ENCODE measurements at places on chromosomes 4 and X.

DNA sequence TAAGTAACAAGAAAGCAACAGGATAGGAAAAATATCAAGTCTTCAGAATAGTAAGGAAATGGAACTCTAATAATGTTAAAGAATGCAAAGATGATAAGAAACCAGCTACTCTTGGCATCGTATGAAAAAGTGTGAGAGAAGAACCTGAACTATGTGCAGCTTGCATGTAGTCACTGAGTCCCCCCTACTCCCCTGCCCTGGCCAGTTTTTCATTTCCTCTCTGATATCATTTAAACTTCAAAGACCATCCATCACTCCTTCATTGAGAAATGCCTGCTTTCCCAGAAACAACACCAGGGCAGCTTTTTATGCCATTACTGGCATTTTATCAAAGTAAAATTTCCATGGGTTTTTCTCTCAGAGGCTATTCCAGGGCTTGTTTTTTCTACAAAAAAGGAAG, 28.1 kb downstream of the INPP4B start:
- peak; percentile 45 for DNase-seq

DNA sequence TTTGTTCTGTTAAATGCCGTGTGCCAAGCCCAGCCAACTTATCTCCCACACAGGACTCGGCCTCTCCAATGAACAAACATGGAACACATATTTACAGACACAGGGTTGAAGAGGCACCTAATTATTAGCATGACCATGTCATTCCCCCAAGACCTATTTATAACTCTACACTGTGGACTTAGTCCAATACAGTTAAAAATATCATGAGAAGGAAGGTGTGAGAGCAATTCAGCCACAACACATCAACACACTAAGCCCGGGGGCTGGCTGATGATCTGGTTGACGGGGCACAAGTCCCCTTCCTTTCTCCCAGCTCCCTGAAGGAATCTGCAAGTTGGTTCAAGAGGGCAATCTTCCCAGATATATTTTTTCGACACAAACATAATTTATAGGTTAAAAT, 28.1 kb downstream of the MANBA start:
- DNase-seq, result no peak

DNA sequence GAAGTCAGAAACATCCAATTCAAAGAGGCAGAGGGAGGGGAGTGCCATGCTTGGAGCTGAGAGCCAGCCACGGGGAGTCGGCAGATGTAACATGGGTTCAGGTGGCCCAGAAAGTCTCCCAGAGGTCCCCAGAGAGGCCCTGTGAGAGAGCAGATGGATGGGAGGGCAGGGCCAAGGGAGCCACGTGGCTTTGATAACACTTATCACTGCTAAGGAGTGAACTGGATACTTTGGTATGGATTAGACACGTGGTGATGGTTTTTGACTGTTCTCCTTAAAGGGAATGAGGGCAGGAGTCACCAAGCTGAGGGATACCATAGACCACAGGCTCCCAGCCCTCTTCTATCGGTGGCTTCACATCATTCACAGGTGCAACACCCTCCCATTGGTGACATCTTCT, 13.7 kb downstream of the CCKAR start:
- no peak for DNase-seq

DNA sequence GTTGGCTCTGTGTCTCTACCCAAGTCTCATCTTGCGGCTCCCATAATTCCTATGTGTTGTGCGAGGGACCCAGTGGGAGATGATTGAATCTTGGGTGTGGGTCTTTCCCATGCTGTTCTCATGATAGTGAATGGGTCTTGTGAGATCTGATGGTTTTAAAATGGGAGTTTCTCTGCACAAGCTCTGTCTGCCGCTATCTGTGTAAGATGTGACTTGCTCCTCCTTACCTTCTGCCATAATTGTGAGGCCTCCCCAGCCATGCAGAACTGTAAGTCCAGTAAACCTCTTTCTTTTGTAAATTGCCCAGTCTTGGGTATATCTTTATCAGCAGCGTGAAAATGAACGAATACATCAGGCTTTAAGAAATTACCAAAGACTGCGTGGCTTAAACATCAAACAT, 31.2 kb downstream of the STIM2 start:
- no peak for DNase-seq

GRCh38 chr4:139278485-139278884, 1.5 kb downstream of the MGARP start:
- DNase-seq, result no peak

DNA sequence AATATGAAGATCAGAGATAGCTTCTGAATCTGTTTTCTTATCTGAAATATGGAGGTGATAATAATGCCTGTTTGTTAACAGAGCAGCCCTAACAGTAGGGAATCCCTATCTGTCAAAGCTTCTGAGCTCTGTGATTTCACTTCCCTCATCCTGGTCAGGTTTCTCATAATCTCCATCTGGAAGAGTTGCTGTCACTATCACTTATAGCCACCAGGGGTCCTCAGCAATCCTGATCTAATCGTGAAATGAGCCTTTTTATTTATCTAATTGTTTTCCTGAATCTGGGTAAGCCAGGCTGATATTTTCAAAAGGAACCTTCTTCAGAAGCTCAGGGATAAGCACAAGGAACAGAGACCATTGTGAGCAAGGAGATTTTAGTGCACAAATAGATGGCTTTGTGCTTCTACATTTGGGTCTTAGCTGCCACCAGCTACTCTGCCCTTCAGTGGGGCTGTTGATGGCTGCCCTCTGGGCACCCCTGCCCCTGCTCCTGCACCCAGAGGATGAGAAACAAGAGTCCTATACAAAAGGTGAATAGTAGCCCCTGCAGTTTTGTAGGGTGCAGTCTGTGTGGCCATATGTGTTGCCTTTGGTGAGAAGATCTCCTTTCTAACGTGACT, 196.4 kb upstream of the RADX start:
- DNase-seq, result peak; percentile 42

- no peak for DNase-seq
Measured at GRCh38 chrX:136220540-136220939, 30.7 kb downstream of the MAP7D3 start.

GRCh38 chrX:1325515-1326116, 11.0 kb upstream of the IL3RA start:
- DNase-seq, result no peak

DNA sequence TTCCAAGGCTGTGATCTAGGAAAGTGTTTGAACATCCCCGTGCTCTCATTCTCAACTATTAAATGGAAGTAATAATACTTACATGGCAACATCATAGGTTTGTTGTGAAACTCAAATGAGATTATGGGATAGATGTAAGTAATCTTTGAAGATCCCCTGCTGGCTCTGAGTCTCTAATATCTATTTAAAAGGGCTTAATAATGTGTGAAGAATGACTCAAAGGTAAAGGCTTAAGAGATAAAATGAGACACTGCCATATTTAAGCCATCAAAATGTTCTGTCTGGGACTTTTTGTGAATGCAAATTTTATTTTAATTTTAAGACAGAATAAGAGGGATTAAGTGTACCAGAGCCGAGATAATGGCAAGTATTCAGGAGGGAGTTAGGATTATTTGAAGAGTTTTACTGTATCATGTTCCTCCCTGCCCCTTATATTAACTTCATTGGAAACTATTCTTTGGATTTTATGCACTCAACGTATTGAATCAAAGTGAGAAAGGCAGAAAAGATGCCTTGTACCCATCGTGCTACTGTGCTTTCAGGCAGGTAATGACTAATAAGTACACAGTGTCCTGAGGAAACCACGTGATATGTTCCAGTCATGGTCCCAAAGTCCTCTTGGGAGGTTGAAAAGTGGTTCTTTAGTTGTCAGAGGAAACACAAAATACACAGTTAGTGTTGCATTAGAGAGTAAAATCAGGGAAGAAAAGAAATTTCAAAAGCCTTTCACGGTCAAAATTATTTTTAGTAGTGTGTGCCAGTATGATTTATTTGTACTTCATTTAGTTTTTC, 192.4 kb downstream of the RBM46 start:
- no peak for DNase-seq

DNA sequence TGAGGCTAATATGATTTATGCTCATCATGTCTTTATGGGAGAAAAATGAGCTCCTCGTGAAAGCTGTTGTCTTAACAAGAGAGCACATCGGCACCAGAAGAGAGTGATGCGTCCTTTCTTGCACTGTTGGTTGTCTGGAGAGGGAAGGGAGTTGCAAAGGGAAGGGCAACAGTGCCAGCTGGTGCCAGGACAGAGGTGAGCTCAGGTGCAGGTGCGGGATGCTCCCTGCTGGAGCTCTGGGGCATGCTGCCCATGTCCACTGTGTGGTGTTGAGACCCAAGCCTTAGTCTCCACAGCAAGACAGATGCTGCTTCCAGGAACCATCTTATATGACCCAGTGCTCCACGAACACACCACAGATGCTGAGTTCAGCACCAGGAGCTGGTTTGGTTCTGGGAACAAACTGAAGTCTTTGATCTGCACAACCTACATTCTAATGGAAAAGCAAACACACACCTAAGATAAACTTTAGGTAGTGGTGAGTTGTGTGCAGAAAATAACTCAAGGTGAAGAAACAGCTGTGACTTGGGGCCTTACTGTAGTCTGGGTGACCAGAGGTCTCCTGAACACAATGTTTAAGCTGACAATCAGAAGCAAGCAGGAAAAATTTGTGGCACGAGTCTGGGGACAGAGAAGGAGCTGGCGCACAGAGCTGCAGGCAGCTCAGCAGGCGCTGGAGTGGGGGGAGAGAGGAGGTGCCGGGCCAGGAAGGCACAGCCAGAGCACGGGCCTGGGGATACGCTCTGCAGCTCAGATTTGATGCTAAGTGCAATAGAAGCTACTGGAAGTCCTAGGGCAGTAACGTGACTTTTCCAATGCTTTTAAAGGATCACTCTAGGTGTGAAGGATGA, 73.2 kb downstream of the HAUS3 start:
- no peak for DNase-seq

DNA sequence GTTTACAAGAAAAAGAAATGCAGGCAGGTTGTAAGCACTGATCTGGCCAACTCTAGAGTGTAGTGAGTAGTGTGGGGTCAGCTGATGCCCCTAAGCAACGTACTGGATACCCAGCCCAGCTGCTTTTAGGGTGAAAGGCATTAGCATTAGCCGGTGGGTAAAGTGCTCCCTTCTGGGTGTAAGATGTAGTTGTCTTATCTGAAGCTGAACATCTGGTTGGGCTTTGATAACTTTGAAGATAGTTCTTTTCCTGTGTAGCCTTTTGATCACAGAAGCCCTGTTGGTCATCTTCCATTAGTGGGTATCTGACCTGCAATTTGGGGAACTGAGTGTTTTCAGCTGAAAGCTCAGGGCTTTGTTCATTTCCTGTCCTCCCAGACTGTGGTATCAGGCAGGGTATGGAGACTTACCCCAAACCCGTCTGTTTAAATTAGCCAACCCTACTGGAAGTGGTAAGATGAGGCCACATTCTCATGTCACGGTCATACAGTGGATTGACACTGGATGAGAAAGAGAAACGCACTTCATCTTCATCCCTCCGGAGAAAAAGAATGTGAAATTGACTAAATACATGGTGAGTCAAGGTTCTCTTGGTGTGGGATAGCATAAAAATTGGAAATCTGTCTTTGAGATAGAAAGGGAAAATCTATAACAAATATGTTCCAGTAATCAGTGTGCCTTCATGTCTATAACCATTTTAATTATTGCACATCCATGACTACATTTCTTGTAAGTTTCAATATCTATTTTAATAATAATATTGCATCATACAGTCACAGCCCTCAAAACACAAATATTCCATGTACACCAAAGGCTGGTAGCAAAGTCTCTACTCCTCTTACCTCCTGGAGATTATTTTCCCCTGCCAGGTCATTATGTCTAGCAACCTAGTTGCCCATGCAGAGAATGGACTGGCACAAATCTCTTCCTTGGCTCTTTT, 8.7 kb downstream of the RHOH start:
- no peak for DNase-seq

DNA sequence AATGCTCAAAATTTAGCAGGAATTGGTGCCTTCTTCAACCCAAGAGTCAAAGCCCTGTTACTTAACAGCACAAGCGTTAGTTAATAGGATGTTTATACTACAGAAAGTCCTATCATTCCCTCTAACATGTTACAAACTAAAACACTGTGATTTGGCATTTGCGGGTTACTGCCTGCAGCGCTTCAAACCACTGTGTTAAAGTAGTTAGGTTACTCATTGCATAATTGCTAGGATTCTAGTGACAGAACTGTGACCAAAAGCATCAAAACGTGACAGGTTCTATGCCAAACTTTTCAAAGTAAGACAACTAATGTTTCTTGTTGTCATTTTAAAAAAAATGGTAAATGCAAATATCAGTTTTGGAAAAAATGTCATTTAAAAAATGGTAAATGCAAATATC, 442.8 kb upstream of the ZFP42 start:
- no peak for DNase-seq

DNA sequence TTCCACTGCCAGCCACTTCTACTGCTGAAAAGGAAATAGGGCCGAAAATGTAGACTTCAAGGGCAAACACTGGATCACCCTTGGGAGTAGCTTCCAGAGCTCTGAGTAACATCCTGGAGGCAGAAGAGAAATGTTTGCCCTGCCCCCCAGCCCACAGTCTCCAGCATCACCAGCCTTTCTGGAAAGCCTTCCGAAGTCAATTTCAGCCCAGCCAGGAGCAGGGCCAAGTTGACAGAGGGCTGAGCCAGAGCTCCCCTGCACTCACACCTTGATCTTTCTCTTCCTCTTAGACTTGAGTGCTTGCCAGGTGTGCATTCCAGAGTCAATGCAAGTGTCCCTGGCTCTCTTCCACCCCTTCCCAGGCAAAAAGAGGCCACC, 35.2 kb downstream of the SLC25A5 start:
- DNase-seq, result no peak

- DNase-seq, result no peak
Measured at GRCh38 chr4:16764622-16765021, 133.8 kb downstream of the LDB2 start.

GRCh38 chrX:21745756-21746155, 12.2 kb downstream of the SMPX start:
- DNase-seq, result peak; percentile 68

GRCh38 chr4:88419874-88420273, 37.0 kb upstream of the HERC5 start:
- no peak for DNase-seq

GRCh38 chrX:1851527-1851926, 236.7 kb downstream of the ASMT start:
- DNase-seq, result no peak

DNA sequence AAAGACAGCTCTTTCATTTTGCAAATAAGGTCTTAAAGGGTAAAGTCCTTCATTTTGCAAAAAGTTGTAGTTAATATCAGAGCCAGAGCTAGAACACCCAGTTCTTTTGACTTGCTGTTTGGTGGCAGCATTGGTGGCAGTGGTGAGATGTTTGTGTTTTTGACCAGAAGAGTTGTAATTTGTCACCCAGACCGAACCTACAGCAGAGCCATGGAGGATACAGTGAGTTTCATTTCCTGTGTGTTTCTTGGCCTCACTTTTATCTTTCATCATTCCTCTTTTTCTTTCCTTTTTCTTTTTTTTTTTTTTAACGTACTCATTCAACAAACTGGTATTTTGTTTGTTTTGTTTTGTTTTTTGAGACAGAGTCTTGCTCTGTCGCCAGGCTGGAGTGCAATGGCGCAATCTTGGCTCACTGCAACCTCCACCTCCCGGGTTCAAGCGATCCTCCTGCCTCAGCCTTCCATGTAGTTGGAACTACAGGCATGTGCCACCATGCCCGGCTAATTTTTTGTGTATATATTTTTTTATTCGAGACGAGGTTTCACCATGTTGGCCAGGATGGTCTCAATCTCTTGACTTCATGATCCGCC, 116.4 kb downstream of the AFF1 start:
- DNase-seq, result no peak
